Activated CD4-positive, alpha-beta T cell treated with anti-CD3 and anti-CD28 coated beads for 36 hours (primary cell): ENCODE measurements at places on chromosomes 1 and 21. TPM values are rescaled to one million over a fixed set of nuclear protein-coding genes. Genes with fewer than 3 reads are reported as not detected.

GRCh38 chr1:160211046-160211790 lies 6.0 kb downstream of the PEA15 start:
- H3K27me3 ChIP-seq: no peaks in the 10 kb centered on the region
- peaks cover 42% of the 10 kb centered on the region for H3K36me3 ChIP-seq
- H3K27ac ChIP-seq: no peak overlapping the region
- H3K4me1 ChIP-seq: peaks cover 36% of the 10 kb centered on the region
- no peak for DNase-seq
- no peak overlapping the region for H3K4me3 ChIP-seq

- peak; percentile 50 for DNase-seq
- H3K4me3 ChIP-seq: no peak overlapping the region
- no peaks in the 10 kb centered on the region for H3K27me3 ChIP-seq
- no peaks in the 10 kb centered on the region for H3K36me3 ChIP-seq
- H3K27ac ChIP-seq: no peak overlapping the region
Observed at GRCh38 chr1:235601104-235601503, 48.5 kb downstream of the GNG4 start.

- H3K27ac ChIP-seq: no peak overlapping the region
- H3K27me3 ChIP-seq: no peaks in the 10 kb centered on the region
- peaks cover 25% of the 10 kb centered on the region for H3K4me1 ChIP-seq
- DNase-seq: no peak
- H3K36me3 ChIP-seq: peaks cover 14% of the 10 kb centered on the region
Observed at GRCh38 chr1:111469539-111469938, 4.2 kb upstream of the C1orf162 start.

DNA sequence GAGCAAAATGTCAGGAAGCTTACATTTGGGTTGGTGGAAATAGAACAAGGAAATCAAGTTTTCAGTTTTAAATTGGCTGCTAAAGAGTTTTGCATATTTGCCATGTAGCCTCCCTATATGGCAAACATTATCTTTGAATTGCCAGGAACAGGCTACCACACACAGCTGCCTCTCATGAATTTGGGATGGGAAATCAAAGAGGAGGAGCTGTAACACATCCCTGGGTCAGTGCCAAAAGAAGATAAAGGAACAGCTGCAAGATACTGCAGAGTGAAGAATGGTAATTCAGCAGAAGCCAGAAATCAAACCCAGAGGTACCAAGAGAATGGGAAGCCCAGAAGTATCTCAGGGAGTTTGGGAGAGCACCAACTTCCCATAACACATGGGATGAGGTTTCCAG lies 18.6 kb upstream of the RASAL2 start:
- H3K27me3 ChIP-seq: peaks cover 1% of the 10 kb centered on the region
- no peak overlapping the region for H3K4me3 ChIP-seq
- no peak overlapping the region for H3K27ac ChIP-seq
- no peaks in the 10 kb centered on the region for H3K36me3 ChIP-seq
- no peaks in the 10 kb centered on the region for H3K4me1 ChIP-seq

GRCh38 chr1:183757061-183757460 lies 47.9 kb upstream of the RGL1 start:
- no peak for DNase-seq
- H3K4me1 ChIP-seq: no peaks in the 10 kb centered on the region
- H3K4me3 ChIP-seq: no peak overlapping the region
- no peak overlapping the region for H3K27ac ChIP-seq

RAB29 gene
- total RNA-seq: 29.4 TPM

- no peak for DNase-seq
- H3K4me1 ChIP-seq: peaks cover 46% of the 10 kb centered on the region
- H3K36me3 ChIP-seq: no peaks in the 10 kb centered on the region
Observed at GRCh38 chr1:206931709-206932108, 10.0 kb upstream of the FCMR start.

TMEM82 gene
- not detected for total RNA-seq

TAS1R1 gene
- 0.07 TPM for total RNA-seq

SPRR1B gene
- total RNA-seq: not detected

TLCD4 gene
- 0.25 TPM for total RNA-seq

GRCh38 chr1:53771648-53772047 lies 32.7 kb upstream of the GLIS1 start:
- H3K4me1 ChIP-seq: peaks cover 15% of the 10 kb centered on the region
- no peak for DNase-seq
- peaks cover 45% of the 10 kb centered on the region for H3K36me3 ChIP-seq
- no peak overlapping the region for H3K27ac ChIP-seq
- H3K27me3 ChIP-seq: no peaks in the 10 kb centered on the region
- no peak overlapping the region for H3K4me3 ChIP-seq
